ENCODE measurements at places on chromosomes 3 and 15.

DNA sequence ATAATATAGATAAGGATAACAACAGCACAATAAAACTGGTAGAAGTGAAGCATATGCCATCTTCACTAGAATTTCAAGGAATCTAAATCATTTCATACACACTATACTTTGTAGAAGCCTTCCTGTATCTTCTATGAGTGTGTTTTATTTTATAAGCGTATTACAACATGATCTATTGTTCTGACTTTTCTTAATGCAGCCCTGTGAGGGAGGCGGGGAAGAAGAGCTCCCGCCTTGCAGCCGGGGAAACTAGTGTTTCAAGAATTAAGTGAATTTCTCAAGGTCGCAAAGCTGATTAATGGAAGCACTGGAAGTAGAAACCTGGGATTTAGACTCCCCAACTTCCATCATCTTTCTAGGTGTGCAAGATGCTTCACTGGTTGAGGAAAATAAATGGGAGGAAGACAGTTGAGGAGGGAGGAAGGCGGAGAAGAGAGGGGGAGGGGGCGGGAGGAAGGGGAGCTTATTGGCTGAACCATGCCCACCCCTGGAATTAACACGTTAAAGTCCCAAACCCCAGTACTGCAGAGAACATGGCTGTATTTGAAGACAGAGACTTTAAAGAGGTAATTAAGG is 32.9 kb downstream of the VGLL4 start:
- DNase-seq = no peak

DNA sequence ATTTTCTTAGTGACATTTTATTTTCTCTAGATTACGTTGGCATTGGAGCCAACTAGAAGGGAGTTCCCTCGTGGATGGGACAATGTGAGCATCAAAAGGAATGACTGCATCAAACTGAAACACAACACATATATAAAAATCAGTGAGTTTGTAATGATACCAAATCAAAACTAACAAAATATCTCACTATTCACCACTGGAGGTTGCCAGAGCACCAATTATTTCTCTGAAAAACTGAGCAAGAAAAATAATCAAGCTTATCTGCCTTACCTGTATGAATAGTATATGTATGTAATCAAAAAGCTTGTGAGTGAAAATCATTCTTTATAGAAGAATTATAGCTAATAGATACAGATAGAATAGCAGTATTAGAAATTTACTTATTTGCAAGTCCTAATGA is 46.8 kb upstream of the OTOL1 start:
- no peak for DNase-seq

DNA sequence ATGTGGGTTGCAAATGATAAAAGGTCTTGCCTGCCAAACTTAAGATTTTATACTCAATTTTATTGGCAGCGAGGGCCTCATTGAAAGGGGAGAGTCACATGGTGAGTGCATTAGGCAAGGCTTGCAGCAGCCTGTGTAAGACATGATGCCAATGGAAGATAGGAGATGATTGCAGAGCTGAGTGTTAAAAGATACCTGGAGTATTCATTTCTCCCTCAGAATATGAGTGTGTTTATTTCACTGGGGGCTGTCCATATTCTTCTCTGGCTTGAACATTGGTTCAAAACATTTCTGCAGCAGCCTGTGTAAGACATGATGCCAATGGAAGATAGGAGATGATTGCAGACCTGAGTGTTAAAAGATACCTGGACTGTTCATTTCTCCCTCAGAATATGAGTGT is 165.2 kb upstream of the NUDT16 start:
- no peak for DNase-seq

- DNase-seq = no peak
Measured at GRCh38 chr3:125212509-125213363, at the start of gene SLC12A8. TSS of gene SLC12A8 (minus strand) at chr3:125212748. CDS start at chr3:125211349, 1,399 bp downstream.

GRCh38 chr3:185221203-185221602 is 32.6 kb downstream of the EHHADH start:
- DNase-seq = no peak

DNA sequence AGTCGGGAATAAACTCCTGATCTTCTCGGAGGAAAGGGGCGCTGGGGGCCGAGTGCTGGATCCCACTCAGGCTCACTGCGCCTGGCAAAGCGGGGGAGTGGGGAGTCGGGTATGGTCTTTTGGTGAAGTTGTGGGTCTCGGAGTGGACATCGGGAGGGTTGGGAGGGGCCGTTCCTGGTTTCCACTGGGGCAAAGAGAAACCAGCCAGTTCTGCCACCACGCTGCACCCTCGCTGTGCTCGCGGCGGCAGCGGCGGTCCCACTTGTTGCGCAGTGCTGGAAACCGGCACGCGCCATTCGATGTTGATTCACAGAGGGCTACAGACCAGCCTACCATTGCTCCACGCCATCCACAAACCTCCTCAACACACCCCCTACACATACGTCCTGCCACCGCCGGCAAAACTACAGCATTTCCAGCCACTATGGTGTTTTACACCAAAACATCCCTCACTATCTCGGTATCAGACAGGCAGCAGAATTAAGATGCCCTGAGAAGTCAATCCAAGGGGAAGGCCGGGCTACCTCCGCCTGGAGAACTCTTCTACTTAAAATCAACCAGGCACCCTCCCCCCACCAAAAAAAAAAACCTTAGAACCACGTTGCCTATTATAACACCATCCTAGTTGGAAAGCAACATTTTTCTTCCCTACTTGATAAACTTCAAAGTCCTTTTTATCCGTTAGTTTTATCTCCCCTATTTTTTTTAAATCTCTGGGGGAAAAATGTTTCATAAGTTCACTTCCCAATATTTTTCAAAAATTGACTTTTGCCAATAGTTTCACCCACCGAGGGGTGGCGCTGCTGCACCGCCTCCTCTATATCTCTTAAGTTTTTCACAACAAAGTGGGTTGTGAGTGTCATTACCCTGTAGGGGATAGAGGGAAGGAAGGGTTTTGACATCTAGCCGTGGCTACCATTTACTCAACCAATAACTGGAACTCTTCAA is 3.6 kb downstream of the BCL6 start:
- DNase-seq = peak; percentile 74

- no peak for DNase-seq
Measured at GRCh38 chr15:45146405-45146804, 16.6 kb downstream of the DUOX1 start.

DNA sequence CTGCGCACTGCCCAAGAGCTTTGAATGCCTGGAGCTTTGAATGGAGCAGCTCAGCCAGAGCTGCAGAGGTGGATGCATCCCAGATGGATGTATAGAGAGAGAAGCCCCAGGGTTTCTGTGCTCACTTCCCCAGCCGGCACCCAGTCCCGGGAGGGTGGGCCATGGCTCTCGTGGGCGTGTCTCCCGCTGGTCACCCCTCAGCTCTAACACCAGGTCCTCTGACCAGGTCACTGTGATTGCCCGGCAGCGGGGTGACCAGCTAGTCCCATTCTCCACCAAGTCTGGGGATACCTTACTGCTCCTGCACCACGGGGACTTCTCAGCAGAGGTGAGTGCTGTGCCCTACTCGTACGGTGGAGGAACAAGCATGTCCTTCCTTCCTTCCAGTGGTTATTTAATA is 10.7 kb downstream of the TMEM43 start:
- no peak for DNase-seq

- no peak for DNase-seq
Measured at GRCh38 chr3:153369561-153370374, 207.7 kb downstream of the RAP2B start.

DNA sequence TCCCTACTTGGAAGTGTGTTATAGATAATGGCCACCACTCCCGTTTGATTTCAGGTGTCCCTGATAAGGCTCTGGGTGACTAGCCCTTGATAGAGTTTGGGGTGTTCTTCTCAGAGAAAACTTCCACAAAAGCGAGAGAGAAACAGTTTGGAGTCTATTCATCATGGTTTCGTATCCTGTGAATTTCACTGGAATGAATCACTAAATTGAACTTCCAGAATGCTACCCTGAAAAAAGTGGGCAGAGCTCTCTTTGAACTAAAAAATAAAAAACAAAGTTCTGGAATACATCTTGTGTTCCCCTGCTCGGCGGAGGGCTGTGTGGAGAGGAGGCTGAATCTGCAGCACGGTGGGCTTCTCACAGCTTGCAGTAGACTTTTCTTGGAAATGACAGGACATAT is 52.8 kb upstream of the FAM98B start:
- DNase-seq = no peak

DNA sequence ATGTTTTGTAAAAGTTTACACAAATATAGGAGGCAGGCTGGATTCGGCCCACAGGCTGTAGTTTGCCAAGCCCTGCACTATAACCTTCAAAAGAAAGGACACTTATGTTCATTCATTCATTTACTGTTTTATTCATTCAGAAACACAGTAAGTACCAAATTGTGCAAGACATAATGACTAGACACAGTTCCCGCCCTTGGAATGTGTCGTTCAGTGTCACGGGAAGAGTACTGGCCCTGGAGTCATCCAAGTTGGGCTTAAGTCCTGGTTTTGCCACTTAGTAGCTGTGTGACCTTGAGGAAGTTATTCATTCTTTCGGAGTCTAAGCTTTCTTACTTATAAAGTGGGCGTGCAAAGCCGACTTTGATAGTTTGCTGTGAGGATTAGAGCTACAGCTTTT is 22.0 kb downstream of the COLQ start:
- no peak for DNase-seq

DNA sequence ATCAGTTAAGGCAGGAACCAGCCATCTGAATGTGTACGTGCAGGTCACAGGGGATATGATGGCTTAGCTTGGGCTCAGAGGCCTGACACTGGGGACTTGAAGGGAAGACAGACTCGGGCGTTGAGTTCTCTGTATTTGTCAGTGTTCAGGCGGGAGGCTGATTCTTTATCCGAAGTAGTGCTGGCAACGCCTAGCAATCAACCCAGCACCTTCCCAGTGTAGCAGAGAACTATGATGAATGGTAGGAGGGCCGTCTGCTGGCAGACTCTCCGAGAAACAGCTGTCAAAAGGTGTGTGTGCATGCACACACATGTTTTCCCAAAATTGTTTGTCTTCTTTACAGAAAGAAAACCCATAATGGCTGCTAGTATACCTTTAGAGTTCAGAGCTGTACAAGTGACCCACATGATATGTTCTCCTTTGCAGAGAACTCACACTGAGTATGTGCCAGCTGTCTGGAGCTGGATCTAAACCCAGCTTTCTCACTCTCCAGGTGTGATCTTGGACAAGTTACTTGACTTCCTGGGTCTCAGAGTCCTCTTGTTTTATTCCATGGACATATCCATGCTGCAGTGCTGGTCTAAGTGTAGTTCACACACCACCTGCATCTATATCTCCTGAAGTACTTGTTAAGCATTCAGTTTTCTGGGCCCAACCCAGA is 74.5 kb upstream of the LARS2 start:
- no peak for DNase-seq

- no peak for DNase-seq
Measured at GRCh38 chr3:19688767-19689166, 245.2 kb downstream of the EFHB start.

- no peak for DNase-seq
Measured at GRCh38 chr3:149848238-149848637, 35.2 kb downstream of the RNF13 start.

GRCh38 chr3:13869761-13870343 is 10.0 kb downstream of the WNT7A start:
- DNase-seq = no peak

DNA sequence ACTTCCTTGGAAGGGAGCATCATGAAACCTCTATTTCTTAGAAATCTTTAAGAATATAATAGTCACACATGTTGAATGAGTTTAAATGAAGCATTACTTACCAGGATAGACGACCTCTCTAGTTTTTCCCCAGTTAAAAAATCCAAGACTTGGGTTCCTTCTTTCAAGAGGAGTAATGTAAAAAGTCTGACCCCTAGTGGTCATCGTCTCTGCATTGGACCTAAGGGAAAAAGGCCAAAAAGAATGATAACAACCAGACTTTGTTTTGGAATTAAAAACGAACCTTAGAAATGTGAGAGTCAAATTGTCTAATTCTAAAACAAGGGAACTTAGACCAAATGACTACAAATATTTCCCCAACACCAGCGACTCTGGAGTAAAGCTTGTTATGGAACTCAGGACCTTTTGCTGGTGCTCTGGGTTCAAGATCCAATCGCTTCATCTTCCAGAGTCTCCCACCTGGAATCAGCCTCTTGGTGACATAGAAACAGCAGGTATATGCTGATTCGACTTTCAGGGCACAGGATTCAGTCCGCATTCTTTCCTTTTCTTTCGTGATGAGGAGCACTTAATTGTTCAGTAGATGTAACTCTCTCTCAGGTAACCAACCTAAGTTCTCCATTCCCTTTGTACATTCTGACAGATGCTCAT is 214.8 kb upstream of the TPRG1 start:
- no peak for DNase-seq

GRCh38 chr3:55654123-55654760 is 167.1 kb upstream of the WNT5A start:
- DNase-seq = no peak

DNA sequence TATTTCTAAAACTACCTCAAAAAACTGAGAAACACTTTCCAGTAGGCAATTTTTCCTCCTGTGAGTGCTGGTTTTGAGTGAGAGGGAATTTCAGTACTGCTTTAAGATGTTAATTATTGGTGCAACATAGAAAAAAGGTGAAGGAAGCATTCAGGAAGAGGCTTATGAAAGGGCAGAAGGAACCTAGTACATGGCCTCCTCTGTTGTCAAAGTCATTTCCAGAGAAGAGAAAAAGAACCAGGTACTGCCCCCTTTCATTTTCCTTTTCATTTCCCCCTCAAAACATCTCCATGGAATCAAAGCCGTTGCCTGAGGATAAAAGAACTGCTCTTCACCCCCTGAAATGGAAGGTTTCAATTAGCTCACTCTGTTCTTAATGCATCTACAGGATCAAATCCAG is 19.8 kb downstream of the RARRES1 start:
- no peak for DNase-seq

- DNase-seq = no peak
Measured at GRCh38 chr15:100121285-100121684, 220.5 kb downstream of the ADAMTS17 start.

DNA sequence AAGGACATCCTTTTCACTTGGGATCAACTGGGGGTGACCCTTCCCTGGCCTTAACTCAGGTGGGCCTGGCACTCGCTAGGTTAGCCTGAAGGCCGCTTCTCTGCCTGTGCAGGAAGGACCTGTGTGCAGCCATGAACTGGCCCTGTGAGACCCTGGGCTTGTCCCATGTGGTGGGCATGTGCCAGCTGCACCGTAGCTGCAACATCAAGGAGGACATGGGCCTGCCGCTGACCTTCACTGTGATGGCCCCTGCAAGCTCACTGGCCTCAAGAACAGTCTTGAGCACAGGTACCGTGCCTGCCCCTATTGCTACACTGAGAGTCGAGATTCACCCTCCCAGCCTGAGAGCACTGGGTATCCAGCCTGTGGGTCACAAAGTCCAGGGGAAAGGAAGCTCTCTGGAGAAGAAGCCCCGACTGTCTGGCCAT is 43.0 kb downstream of the SAXO2 start:
- DNase-seq = no peak

- DNase-seq = no peak
Measured at GRCh38 chr15:101135532-101136166, 116.2 kb downstream of the CHSY1 start.

All from activated CD4-positive, CD25-positive, alpha-beta regulatory T cell treated with anti-CD3 and anti-CD28 coated beads, Interleukin-2, amount 50 U/mL, for 72 hours (primary cell).